Activated naive CD4-positive, alpha-beta T cell treated with Interleukin-2 at 50 U/mL for 16 hours (primary cell): ENCODE measurements at places on chromosomes 13 and 19.

- no peak for DNase-seq
Measured at GRCh38 chr19:6500837-6501739, 1.0 kb downstream of the TUBB4A start.

- DNase-seq = no peak
Measured at GRCh38 chr19:5189318-5189607, 151.3 kb downstream of the PTPRS start.

GRCh38 chr19:35767288-35768081, 7.9 kb upstream of the ARHGAP33 start:
- DNase-seq = no peak

DNA sequence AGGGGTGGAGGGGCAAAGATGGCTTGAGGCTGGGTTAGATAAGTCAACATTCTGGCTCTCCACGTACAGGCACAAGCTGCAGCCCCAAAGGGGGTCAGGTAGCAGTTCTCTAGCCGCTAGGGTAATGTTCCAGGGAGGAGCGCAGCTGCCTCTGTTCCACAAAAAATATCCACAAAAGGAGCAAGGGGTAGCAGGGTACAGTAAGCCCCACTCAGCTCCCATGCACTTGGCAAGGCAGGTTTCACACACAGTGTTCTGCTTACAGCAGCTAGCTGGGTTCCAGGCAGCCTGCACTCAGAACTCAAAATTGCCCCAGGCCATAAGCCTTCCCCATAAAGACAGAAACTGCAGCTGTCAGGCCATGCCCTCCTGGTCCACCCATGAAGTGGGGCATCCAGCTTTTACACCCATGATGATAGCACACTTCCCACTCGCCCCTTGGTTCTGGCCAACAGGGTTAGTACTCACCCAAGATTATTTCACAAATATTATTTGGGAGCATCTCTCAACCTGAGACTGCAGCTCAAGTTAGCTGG, 130.0 kb downstream of the CYSLTR2 start:
- no peak for DNase-seq

DNA sequence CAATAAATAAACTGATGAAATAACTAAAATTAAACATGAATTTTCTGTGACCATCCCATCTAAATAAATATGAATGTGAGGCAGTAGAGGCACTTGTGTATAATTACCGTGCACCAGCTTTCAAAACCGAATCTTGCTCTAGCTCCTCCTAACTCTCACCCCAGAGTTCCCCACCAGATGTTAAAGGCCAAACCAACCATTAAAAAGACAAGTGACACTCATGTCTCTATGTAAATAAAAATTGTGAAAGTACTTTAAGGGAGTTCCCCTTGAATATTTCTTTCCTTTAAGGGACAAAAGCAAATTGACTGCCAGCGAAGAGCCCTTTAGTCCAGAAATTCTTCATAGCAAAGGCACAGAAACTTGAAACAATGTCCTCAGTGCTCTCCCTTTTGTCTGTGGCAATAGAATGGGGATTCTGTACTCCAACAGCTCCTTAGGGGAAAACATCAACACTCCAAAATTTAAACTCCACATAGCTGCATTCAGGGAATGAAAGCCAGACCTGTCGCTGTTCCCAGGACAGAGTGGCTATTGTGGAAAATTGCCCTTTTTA, 101.7 kb upstream of the SOX21 start:
- no peak for DNase-seq

DNA sequence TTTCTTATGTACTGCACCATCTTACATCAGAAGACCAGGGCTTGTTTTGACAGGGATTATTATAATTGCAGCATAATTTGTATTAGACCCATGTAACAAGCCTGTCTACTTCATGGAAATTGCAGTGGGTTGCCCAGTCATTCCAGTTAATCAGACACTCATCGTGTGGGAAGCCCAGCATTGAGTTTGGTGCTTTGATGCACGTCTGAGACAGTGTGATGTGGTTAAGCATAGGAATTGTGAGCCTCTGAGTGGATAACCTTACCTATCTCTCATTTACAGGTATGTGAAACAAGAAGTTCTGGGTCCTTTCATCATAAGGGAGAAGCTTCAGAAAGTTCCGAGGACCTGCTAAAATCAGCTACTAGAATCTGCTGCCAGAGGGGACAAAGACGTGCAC, 12.8 kb downstream of the RGCC start:
- DNase-seq = peak; percentile 61

- DNase-seq = no peak
Measured at GRCh38 chr19:4197625-4198466, 15.4 kb downstream of the ANKRD24 start.

DNA sequence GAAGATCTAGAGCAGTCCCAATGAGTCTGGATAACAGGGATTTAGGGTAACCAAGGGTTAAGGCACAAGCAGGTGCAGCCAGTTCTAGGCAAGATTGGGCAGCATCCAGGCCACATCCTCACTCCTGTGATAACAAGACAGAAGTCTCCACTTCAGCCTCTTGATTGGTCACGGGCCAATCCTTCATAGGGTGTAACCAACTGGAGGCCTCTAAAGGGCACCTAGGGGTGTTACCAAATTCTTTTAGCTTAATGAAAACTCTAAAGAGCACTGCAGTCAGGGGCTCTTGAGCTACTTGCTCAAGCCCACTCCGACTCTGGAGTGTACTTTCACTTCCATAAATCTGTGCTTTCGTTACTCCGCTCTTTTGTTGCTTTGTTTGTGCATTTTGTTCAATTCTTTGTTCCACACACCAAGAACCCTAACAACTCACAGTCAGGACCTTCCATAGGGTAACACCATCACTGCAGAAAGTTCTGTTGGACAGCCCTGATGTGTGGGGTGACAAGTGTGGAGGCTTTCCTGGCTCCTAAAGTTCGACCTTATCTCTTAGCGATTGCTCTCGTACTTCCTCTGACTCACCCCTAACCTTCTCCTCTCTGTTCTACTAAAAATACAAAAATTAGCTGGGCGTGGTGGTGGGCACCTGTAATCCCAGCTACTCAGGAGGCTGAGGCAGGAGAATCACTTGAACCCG, 36.1 kb downstream of the ZSWIM9 start:
- no peak for DNase-seq

DNA sequence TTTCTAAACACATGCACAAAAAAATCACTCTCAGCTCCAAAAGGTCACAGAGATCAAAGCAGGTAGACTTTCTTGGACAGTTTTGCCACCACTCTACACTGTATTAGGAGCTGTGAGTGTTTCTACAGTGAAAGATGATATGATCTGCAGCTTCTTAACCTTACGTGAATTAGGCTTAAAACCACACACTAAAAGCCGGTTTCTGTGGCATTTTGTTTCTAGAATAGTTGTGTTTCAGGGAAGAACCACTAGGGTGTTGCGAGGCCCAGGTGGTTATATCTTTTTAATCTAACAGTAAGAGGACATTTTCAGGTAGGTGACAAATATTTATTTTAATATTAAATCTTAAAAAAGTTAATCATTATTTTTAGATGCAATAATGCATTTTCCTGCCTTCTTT, 216.4 kb downstream of the KLF5 start:
- no peak for DNase-seq

GRCh38 chr13:99086267-99087097, 108.6 kb upstream of the DOCK9 start:
- peak; percentile 78 for DNase-seq

- DNase-seq = no peak
Measured at GRCh38 chr13:36190771-36191170, 23.6 kb downstream of the SOHLH2 start.
